ENCODE measurements at places on chromosomes 2 and 18.

GRCh38 chr18:43001821-43002220, 113.7 kb downstream of the RIT2 start:
- DNase-seq: no peak

GRCh38 chr2:109690822-109691541, 76.8 kb downstream of the SOWAHC start:
- DNase-seq: no peak

GRCh38 chr18:25446972-25447371, 95.0 kb upstream of the ZNF521 start:
- DNase-seq: no peak

GRCh38 chr2:239695106-239695727, 294.4 kb upstream of the HDAC4 start:
- DNase-seq: no peak

GRCh38 chr2:233974530-233975071, 57.4 kb downstream of the TRPM8 start:
- DNase-seq: no peak

DNA sequence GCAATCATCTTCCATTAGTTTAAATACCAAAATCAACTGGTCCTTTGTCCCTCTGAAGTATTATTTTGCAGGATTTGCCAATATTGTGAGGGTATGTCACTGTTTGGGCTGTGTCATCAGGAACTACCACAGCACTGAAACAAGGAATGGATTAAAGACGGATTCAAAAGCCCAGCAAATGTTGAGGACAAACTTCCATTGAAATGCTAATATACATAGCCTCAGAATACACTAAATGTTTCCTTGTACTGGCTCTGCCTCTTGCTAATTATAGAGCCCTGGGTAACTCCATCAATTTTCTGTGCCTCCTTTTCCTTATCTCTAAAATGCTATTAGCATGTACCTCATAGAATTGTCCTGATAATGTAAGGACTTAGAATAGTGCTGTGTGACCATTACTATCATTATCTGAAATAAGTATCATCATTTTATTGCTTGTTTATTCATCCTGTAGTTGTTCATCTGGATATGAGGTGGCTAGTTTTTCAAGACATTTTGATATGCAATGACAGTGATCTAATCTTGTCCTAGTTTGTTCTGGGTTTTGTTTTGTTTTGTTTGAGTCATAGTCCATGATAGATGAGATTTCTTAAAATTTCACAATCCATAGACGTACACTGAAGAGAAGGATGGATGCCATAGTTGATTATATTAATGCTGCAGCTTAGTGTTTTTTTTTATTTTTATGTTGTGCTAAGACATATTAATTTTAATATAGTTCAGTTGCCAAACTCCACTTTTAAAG, 333.4 kb upstream of the KCNH7 start:
- no peak for DNase-seq

All from GM12891 (cell line).